Urinary bladder (tissue), 4 donors: ENCODE measurements at places on chromosomes 4 and X.

DNA sequence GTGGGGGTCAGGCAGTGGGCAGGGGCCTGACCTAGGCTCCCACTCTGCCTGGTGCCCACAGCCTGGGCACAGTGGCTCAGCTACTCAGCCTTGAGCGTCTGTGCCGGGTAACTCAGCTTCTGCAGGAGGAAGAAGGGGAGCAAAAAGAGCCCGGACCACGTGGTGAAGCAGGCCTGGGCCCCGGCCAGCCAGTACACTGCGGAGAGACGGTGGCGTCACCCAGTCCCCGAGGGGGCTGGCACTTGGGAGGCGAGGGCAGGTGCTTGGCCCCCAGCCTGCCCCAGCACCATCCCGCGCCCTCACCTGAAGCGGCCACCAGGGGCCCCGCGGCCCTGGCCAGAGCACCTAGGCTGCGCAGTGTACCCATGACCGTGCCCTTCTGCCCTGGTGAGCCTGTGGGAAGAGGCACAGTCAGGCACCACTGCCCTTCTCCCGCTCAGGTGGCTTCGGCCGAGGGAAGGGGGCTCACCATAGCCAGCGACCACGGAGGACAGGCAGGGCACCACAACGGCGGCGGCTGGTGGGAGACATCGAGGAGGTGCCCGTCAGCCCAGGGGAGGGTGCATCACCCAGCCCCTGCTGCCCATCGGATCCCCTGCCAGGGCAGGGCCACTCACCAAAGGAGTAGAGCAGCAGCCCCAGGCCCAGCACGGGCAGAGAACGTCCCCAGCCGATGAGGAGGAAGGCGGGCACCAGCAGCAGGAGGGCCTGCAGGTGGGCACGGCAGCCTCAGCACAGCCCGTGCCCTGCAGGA is 32.3 kb downstream of the NOP14 start:
- DNase-seq: no peak

DNA sequence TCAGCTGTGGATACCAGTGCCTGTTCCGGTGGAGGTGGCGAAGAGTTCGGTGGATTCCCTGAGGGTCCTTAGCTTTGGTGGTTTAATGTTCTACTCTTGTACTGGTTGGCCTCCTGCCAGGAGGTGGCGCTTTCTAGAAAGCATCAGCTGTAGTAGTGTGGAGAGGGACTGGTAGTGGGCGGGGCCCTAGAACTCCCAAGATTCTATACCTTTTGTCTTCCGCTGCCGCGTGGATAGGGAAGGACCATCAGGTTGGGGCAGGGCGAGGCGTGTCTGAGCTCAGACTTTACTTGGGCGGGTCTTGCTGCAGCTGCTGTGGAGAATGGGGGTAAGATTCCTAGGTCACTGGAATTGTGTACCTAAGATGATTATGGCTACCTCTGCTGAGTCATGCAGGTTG is 390.3 kb downstream of the FAM47A start:
- no peak for DNase-seq

GRCh38 chr4:123672987-123673386 is 276.4 kb downstream of the SPRY1 start:
- DNase-seq: no peak

DNA sequence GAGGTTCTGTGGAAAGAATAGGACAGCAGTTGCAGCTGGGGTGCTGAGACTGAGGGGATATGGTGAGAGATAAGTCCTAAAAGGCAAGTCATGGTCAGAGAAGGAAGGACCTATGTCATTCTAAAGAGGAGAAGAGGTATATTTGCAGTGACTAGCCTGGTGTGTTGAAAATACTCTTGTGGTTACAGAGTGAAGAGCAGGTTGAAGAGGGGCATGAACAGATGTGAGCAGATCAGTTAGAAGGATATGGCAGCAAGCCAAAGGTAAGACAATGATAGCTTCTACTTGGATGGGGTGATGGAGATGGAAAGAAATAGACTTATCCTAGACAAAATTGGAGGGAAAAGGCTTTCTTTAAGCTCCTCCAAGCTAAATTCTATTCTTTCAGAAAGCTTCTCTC is 469.8 kb upstream of the CPEB2 start:
- DNase-seq: no peak

GRCh38 chrX:83771664-83772063 is 89.3 kb upstream of the CYLC1 start:
- DNase-seq: no peak

DNA sequence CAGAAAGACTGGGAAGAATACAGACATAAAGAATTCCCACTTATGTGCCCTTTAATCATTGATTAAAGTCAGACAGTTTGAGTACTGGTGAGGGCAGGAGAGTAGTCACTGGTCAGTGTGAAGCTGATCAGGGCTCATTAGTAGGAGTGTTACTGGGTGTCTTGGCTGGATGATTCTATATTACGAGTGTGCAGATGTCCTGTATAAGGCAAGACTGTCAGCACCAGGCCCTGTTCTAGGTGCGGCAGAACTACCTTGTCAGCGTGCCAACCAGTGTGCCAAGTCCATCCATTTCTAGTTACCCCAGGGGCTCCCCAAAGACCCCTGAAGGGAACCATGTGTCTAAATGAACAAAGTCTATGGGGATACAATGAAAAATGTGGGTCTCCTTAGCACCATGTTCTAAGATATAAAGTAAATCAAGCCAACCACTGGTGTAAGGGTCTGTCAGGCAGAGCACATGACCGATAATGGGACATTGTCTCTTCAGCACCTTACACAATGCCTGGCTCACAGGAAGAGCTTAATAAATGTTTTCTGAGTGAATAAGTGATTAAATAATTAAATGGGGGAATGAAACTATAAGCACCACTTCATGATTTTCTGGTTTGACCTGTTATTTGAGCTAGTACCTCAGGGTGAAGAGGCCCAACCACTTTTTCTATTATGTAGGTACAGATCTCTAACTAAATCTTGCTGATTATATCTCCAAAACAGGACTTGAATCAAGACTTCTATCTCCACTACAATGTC is 205.0 kb downstream of the CAMK2D start:
- DNase-seq: no peak

- no peak for DNase-seq
These were observed 694 bp downstream of the TBL1X start for GRCh38 chrX:9465380-9466123.

GRCh38 chr4:26298198-26298947 is 22.4 kb upstream of the RBPJ start:
- DNase-seq: no peak

DNA sequence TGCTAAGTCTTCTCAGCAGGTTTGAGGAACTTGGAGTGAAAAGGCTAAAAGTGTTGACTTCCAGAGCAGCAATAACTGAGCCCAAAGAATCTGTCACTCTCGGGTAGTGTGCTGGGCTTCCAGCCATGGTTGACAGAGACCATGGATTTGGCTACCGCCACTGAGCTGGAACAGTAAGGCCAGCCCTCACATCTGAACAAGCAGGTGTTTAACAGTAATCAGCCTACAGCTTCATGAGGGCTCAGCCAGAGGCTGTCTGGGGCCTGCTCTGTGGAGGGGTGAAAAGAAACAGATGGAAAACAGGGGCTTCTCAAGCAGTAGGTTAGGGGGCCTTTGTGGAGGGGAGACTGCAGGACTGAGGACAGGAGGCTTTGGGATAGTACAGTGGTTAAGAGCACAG is 14.9 kb downstream of the RASL11B start:
- no peak for DNase-seq

- DNase-seq: no peak
These were observed 418.5 kb upstream of the CPEB2 start for GRCh38 chr4:14583752-14584151.

- no peak for DNase-seq
These were observed 1055.0 kb downstream of the RPA4 start for GRCh38 chrX:97938706-97939105.

- DNase-seq: no peak
These were observed 312.2 kb downstream of the TMA16 start for GRCh38 chr4:163806653-163807052.

DNA sequence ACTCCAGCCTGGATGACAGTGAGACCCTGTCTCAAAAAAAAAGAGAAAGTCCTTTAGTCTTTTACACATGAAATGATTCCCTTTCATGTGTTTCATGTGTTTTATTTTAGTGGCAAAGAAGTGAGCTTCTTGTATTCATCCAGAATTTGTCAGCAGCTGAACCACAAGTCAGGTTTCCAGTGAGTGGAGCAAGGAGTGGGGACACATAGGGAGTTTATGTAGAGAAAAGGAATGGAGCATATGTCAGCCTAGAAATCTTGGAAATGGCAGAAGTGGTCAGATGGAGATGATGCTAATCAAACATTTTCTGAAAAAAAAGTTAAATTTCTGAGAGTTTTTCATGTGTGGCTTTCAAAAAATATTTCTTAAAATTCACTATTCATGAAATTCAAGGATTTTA is 383.0 kb upstream of the GATB start:
- DNase-seq: no peak

GRCh38 chr4:158666892-158667291 is 4.8 kb downstream of the C4orf46 start:
- no peak for DNase-seq

DNA sequence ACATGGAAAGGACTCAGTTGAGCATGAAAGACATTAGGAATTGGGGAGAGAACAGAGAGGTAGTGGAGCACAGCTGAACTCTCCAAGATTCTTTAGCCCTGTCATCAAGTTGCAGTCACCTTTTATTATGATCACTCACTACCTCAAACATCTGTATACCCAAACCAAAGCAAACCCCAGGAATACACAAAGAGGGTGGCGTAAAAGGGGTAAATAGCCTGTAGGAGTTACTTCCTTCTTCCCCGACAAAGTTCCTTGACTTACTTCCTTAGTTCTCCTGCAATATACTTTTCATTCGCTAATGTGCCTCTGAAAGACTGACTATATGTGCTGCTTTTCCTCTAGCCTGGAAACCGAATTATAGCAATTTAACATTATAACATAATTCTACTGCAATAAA is 159.9 kb downstream of the SPRY1 start:
- DNase-seq: no peak

DNA sequence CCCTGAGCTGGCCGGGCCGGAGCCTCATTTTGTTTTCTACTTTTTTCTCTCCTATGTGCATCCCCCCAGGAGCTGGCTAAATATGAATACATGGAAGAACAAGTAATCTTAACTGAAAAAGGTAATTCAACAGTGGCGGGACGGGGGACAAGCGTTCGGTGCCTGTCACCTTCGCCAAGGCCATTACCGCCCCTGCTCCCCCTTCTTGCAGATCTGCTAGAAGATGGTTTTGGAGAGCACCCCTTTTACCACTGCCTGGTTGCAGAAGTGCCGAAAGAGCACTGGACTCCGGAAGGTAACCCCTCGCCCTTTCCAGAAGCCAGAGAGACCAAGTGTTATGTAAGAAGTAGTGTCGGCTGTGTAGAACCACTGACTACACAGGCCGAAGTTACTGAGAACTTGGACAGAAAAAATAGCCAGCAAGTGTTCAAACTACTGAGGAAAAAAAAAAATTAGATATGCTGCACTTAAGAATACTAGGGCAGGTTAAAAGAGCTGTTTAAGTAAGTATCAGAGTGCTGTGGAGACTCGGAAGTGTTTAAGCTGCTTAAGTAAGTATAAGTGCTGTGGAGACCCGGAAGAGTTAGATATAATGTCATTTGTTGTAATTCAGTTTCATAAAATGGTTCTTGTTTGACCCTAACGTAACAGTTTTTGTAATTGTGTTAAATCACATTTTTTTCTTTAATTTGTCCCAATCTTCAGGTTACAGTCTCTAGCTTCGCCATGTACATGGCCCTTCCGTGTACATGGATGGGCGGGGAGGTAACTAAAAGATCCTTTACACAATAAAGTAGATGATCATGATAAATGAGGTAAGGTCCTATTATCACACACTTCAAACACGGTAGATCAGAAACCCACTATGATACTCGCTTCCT is 856 bp downstream of the SAT1 start:
- DNase-seq: no peak

DNA sequence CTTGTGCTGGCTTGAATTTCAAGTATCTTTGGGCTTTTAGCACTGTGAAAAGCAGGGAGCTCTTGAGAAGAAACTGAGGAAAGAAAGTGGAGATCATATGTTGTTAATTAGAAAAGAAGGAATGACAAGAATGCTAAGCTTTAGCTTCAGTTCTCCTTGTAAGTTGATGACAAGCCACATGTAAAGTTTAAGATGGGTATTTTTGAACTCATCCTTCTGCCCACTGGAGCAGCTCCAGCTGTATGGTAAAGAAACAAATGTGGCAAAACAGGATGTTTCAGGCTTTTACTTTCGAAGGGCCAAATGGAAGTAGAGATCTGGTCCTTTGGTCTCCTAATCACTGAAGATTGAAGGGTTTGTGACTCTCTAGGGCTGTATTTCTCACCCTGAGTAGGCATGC is 137.8 kb downstream of the GUCY2F start:
- DNase-seq: no peak

- DNase-seq: no peak
These were observed 89.8 kb upstream of the ACSL4 start for GRCh38 chrX:109822861-109823260.

GRCh38 chr4:24192018-24192641 is 302.3 kb upstream of the PPARGC1A start:
- no peak for DNase-seq

- DNase-seq: no peak
These were observed 168.9 kb downstream of the GPAT3 start for GRCh38 chr4:83704786-83705185.

DNA sequence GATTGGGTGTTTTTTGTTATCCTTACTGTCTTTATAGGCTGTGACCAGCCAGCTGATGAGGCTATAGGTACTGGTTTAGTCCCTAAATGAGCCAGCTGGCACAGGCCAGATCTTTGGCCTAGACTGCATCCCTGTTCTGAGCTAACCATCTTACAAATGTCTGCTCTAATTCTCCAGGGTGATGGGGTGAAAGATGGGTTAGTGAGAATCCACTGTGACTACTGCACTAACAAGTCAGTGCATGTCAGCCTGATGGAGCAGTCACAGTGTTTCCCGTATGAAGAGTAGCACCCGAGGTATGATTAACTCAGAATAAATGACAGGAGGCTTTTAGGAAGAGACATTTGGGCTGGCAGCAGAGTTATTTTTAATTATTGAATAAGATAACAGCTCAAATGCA is 181.0 kb downstream of the DCTD start:
- no peak for DNase-seq

GRCh38 chr4:83112678-83113428 is 1.7 kb downstream of the PLAC8 start:
- no peak for DNase-seq

DNA sequence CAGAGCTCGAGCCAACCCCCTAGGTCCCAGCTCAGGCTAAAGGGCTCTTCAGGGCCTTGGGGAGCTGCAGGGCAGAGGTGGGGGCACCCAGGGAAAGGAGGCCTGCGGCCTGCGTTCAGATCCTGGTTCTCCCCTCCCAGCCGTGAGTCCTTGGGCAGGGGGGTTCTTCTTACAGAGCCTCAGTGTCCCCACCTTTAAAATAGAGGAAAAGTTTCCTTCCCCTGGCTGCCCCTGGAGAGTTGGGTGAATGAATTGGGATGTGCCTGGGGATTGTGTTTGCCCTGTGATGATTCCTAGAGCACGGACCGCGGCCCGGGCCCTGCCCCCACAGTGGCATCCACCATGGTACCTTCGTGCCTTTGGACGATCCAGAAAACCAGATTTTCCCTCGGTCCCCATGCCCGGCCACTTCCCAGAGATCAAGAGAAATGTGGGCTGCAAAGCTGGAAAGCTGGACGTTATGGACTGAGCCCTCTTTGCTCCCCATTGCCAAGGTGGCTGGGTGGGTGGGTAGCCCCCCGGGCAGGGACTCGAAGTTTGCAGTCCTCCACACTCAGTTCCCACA is 11.4 kb downstream of the HTRA3 start:
- DNase-seq: no peak
